ENCODE measurements at places on chromosomes 4 and X. TPM values are rescaled to one million over a fixed set of nuclear protein-coding genes. Genes with fewer than 3 reads are reported as not detected.

The SMAD1 gene
- total RNA-seq = 47.3 TPM

The S100G gene
- not detected for total RNA-seq

The TRO gene
- total RNA-seq = 1.6 TPM

The MAP3K15 gene
- not detected for total RNA-seq

The CSAG1 gene
- total RNA-seq = not detected

The SOD3 gene
- 22.3 TPM for total RNA-seq

The GAGE1 gene
- not detected for total RNA-seq

The GPRASP1 gene
- 3.7 TPM for total RNA-seq

The CXCL3 gene
- 20.2 TPM for total RNA-seq

The TLR2 gene
- 2.0 TPM for total RNA-seq

The UPF3B gene
- total RNA-seq = 10.2 TPM

The SLC6A8 gene
- total RNA-seq = 435 TPM

The HSFX1 gene
- total RNA-seq = 2.0 TPM

The ADGRA3 gene
- 47.2 TPM for total RNA-seq

The ARMCX1 gene
- total RNA-seq = 8.7 TPM

The LGI2 gene
- 0.32 TPM for total RNA-seq

The CYLC1 gene
- not detected for total RNA-seq
